NCI-H1930 (cell line): ENCODE measurements at places on chromosomes 13 and 19.

DNA sequence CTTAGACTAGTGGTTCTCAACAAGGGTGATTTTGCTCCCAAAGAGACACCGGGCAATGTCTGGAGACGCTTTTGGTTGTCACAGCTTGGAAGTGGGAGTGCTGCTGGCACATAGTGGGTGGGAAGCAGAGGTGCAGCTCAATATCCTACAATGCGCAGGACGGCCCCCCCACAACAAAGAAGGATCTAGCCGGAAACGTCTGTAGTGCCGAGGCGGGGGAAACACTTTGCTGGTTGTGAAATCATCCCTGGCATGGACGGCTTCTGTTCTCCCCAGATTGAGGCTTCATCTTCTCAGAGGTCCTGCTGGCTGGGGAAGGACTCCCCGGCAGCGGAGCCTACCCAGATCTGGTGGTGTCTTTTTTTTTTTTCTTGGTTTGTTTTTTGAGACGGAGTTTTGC lies 13.4 kb upstream of the SYT5 start:
- DNase-seq = no peak

- DNase-seq = no peak
Measured at GRCh38 chr13:105463011-105463501, 1072.4 kb downstream of the EFNB2 start.

DNA sequence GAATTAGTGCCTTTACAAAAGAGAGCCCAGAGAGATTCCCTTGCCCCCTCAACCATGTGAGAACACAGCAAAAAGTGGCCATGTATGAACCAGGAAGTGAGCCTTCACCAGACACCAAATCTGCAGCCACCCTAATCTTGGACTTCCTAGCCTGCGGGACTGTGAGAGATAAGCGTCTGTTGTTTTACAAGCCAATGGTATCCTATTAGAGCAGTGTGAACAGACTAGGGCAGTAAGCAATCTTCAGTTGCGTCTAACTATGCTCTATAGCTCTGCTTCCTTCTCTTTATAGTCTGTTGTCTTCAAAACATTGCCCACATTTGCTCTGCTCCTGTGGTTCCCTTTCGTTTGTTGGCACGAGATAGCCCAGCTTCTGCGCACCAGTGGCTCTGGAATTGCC lies 109.5 kb upstream of the FNDC3A start:
- no peak for DNase-seq

DNA sequence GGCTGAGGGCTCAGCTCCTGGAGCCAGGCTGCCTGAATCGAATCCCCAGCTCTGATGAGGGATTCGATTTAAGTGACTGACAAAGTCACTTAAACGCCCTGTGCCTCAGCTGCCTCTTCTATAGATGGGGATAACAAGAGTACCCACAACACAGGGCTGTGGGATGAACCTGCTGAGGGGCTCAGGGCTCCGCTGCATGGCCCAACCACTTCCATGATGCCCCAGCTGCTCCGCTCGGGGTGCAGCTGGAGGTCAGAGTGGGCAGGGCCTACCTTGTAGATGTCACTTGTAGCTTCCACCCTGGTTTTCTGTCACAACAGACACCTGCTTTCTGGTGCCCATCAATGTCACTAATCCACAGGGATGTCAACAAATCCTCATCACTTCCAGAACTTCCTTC lies 39.2 kb downstream of the STK24 start:
- no peak for DNase-seq

- no peak for DNase-seq
Measured at GRCh38 chr19:6164906-6165531, 29.6 kb downstream of the ACSBG2 start.

- DNase-seq = no peak
Measured at GRCh38 chr19:41918095-41918494, 10.2 kb downstream of the ERFL start.

GRCh38 chr19:8221161-8221560 lies 12.0 kb downstream of the CERS4 start:
- no peak for DNase-seq

DNA sequence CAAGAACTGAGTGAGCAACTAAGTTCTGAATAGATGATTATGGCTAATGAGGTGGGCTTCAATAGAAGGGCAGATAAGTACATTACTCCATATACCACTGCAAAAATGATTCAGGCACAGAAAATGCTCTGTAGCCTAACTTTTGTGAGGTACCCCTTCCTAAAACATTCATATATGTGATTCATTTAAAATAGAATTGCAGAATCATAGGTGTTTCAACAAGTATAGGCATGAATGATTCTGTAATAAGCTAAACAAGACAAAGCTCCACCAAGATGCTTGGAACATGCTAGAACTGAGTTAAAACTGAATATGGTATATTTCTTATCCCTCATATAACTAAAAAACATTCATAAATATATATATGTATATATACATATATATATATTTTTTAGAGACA lies 12.1 kb downstream of the KBTBD7 start:
- DNase-seq = no peak

- DNase-seq = no peak
Measured at GRCh38 chr19:37778613-37779126, 716 bp downstream of the ZNF573 start.

GRCh38 chr13:36914648-36915047 lies 5.4 kb downstream of the SMAD9 start:
- no peak for DNase-seq

- DNase-seq = no peak
Measured at GRCh38 chr19:16303755-16304154, 20.9 kb upstream of the KLF2 start.

DNA sequence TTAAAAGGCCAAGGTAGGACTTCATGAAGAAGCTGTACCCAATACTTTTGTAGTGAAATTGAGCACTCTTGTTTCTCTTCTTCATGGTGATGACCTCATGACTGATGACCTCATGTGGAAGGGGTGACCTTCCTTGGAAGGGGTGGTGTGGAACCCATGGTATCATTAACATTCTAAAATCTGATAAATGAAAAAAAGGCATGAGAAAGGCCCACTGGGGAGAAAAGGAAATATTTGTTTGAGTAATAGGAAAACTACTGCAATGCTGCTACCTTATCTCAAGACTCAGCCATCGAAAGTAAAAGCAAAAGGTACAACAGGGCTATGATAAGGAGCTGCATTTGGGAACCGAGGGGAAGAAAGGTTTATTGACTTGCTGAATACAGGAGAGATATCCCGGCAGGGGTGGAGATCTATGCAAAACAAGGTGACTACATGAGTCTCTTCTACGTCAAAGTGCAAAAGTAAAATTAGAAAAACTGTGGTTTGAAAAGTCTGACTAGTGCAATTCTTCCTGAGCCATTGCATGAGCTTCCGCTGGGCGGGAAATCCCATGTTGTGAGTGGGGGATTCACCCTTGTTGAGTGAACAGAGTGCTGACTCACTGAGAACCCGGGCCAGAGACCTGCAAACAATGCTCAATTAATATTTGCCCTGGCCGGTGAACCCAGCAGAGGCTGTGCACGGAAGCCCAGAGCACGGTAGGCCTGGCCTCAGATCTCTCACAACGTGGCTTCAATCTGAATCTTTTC lies 138.9 kb upstream of the RFC3 start:
- no peak for DNase-seq

GRCh38 chr19:44748426-44749254 lies at the start of gene BCL3:
TSS of gene BCL3 (plus strand) at chr19:44748708. CDS start at chr19:44748791, 83 bp downstream.
- peak; percentile 31 for DNase-seq

- no peak for DNase-seq
Measured at GRCh38 chr19:15439078-15439799, 10.5 kb downstream of the WIZ start.
